ENCODE measurements at places on chromosomes 11 and 22.

DNA sequence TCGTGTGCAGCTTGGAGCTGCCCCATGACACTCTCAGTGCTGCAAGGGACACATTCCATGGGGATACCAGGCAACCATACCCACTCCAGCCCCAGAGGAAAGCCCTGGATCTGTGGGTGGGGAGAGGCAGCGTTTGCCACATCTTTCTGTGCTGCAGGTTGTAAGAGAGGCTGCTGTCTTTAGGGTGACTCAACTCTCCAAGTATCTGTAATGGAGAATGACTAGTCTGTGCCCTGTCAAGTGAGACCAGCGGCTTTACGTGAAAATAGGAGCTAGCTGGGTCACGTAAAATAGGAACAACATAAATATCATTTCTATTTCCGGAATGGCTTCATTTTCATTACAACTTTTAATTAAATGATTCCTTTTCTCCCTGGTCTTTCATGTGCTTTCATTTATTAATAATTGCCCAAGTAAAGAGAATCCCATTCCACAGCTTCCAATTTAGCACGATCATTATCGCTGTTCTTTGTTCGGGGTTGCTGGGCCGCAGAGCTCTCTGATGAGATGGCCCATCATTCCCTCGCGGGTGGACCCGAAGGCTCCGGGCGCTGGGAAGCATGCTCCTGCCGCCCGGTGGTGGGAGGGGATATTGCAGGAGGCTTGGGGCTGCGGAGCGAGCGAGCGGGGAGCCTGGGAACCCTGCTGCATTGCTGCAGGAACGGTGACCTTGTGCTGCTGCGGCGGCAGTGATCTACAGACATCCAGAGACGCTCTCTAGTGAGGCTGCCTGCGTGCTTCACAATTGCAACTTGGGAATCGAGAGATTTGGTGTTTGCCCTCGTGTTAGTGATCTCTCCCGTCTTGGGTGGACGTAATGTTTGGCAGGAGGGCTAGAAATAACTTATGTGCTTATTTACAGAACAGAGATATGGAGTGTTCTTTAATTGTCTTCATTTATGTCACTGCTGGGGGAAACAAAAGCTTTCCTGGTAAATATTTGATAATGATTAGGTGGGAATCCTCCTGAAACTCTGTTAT lies 10.6 kb downstream of the SLC6A5 start:
- DNase-seq, result peak; percentile 50

DNA sequence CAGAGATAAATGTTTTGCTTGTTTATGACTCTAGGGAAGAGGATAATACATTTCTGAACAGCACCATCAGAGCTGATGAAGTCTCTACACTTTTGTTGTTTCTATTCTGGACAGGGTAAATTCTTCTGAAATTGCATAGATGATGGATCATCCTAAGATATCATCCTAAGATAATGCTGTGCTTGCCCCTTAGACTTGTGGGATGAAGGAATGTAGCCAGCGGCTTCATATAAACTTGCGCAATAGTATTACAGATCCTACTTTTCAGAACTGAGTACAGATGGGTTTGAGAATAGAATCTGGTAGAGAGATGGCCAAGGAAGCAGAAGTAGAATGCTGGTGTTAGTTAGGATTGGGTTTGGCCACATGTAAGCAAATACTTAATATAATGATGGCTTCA lies 61.0 kb downstream of the NCAM1 start:
- DNase-seq, result peak; percentile 71

DNA sequence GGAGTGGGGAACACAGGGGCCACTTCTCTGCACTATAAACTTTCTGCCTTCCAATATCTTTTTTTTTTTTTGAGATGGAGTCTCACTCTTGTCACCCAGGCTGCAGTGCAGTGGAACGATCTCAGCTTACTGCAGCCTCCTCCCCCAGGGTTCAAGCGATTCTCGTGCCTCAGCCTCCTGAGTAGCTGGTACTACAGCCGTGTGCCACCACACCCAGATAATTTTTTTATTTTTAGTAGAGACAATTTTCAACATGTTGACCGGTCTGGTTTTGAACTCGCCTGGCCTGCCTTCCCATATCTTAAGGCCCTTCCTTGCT lies 1.7 kb downstream of the SLC3A2 start:
- DNase-seq, result no peak

GRCh38 chr11:69750108-69750850 lies 24.9 kb downstream of the FGF4 start:
- DNase-seq, result no peak

DNA sequence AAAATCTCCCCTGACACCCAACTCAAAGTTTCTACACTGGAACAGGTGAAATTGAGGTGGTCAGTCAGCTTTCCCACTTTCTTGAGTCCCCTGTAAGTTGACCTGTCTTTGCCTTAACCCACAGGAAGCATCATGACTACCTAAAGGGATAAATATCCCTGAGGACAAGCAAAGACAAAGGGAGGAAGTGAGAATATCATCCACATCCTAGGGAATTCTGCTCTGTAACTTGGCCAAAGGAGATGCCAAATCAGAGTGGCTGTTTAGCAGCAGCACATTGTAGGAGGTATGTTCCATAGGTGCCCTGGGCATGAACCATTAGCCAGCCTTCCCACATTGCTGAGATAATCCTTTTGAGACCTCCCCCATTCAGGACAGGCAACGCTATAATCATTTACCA lies 40.9 kb upstream of the MRPL17 start:
- no peak for DNase-seq

DNA sequence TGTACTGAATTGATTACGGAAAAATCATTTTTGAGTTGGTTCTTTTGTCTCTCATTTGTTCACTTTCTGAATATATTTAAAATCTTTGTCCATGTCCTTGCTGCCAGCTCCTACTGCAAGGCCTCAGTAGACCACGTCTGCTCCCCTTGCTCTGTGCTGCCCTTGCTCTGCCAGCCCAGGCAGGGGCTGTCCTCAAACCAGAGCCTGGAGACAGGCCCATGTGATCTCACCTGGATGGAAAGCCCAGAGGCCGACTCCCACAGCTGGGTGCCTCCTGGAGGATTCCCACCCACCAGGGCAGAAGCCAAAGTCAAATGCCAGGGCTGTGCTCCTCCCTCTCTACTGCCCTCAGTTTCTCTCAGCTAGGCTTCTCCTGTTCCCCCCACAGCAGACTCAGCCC lies 141.8 kb downstream of the NTM start:
- no peak for DNase-seq

GRCh38 chr11:121199516-121199915 lies 93.1 kb upstream of the SC5D start:
- DNase-seq, result peak; percentile 7

DNA sequence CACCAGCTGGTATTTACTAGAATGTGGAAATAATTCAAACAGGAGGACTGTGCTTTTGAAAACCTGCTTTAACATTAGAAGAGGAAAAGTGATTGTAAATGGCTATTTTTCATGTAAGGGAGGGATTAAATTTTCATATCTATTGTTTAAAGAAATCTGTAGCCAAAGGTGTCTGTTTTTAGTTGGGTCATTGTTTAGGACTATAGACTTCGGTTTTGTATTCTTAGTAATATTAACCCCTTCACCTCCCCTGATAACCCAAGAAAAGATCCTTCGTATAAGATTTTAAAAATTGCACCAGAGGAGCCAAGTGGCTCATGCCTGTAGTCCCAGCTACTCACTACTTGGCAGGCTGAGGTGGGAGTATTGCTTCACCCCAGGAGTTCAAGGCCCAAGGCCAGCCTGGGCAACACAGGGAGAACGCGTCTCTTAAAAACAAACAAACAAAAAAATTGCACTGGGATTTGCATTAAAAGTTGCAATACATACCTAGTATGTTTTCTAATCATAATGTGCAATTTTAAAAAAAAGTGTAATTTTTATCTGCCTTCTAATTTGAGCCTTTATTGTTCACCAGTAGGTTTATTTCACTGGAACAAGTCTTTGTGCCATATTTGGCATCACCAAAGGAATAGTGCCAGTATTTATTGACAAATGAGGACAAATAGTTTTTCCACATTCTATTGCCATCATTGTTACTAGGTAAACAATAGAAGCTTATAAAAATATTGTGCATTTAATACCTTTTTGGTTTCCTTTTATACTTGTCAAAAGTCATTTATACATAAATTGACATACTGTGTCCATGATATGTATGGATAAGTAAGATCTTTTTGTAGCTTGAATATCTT lies 34.3 kb downstream of the MTMR3 start:
- DNase-seq, result no peak

DNA sequence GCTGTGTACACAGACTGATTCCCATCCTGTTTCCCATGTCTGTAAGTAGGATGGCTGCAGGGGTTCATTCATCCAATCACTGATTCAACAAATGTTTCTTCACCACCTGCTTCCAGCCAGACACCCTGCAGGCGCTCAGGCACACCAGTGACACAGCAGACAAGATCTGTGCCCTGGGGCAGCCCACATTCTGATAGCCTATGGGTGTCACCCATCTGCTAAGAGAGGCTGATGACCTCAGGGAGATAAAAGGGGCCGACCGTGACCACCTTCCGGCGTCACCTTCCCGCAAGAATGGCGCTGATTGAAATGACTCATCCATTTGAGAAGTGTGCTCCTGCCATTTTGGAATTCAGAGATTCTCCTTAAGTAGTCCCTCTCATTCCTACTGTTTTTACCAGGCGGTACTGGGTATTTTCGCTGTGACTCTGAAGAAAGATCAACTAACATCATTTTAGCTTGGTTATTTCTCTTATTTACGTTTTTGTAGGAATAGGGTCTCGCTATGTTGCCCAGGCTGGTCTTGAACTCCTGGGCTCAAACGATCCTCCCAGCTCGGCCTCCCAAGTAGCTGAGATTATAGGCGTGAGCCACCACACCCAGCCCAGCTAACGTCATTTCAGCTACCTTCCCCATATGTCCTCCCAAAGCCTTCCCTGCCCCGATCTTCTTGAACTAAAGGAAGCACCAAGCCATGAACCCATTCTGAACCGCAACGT lies 73.2 kb upstream of the BID start:
- no peak for DNase-seq

DNA sequence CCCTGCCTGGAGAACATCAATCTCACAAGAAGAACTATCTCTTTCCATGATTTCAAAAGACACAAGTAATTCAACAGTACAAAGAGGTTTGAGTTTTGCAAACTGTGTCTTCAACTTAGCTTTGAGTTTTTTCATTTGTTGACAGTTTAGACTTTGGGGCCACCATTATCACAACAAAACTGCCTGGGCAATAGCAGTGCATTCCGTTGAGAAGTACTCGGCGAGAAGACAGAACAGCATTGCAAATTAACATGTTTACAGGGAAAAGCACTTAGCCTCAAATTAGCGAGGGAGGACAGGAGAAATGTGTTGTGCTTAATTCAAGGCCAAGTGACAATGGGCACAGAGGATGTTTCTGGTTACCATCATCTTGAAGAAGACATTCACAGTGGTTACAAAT lies 133.2 kb upstream of the MPPED2 start:
- no peak for DNase-seq

GRCh38 chr11:12291313-12291712 lies 86.1 kb upstream of the PARVA start:
- DNase-seq, result no peak

- DNase-seq, result no peak
Measured at GRCh38 chr11:105705786-105706530, 96.1 kb downstream of the GRIA4 start.

DNA sequence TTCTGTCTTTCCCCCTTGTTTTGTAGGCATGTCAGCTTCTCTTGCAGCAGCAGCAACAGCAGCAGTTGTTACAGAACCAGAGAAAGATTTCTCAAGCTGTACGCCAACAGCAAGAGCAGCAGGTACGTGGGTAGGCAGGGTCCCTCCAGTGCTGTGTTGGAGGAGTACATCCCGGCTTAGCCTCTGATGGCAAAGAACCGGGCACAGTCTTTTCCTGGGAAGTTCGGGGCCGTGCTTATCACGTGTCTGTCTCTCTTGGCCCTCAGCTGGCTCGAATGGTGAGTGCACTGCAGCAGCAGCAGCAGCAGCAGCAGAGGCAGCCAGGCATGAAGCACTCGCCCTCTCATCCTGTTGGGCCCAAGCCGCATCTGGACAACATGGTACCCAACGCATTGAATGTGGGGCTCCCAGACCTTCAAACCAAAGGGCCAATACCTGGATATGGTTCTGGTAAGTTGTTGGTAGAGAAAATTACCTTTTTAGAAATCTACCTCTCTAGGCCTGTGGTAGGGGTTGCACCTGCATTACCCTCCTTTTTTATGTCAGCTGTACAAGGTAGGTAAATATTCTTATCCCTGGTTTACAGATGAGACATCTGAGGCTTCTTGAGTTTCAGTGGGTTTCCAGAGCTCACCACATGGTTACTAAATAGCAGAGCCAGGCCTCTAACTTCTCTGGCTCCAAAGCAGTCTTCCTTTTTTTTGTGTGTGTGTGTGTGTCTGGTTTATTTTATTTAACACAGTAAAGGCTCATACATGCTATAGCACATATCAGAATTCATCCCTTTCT lies 45.2 kb upstream of the ADSL start:
- no peak for DNase-seq

DNA sequence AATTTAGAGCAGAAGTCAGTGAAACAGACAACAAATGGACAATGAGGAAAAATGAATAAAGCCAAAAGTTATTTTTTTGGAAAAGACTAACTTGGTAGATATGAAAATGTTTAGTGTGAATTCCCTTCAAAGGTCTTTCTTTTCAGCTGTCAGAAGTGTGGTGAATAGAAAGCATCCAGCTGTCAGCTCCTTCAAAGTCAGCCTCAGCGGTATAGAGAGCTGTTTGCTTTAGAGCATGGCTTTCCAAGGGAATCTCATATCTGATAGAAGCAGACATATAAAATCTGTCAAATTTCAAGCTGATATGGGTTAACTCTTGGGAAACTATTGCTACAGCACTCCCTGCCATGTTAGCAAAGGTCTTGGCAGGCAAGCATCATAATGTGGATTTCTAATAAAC lies 309.3 kb downstream of the CASP12 start:
- DNase-seq, result no peak

DNA sequence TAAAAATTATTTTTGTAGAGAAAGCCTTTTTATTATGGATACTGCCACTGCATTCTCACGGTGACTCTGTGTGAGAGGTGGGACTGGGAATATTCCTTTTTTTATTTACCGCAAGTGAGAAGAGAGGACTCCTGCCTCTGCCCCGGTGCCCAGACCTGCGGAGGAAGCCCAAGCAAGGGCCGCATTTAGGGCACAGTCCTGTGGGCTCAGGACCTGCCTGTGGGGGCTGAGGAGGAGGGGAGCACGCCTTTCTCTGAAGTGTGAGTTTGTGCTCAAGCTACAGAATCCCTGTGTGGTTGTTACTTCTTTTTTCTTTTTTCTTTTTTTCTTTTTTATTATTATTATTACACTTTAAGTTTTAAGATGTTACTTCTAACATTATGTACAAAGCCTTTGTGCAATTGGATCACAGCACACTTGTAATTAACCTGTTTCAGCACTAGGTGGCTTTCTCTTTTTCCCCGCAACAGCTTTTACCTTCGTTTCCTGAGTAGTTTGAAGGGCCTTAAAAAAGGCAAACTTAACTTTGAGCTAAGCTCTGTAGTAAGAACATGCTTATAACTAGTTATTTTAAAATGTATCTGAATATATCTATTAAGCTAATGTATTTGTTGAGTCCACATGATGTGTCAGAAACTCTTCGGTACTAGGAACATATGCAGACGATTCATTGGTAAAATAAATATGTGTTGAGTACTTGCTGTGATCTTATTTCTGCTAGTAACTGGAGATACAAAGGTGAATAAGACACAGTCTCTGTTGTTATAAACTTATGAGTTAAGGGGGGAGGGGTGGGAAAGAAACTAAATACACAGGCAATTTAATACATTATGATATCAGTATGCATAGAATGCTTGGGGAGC lies 18.3 kb downstream of the AMOTL1 start:
- DNase-seq, result peak; percentile 49

GRCh38 chr11:67484847-67485311 lies 2.1 kb downstream of the AIP start:
- DNase-seq, result no peak

- DNase-seq, result no peak
Measured at GRCh38 chr22:50206599-50206998, 5.8 kb downstream of the SELENOO start.
